ENCODE measurements at places on chromosomes 1 and 21.

DNA sequence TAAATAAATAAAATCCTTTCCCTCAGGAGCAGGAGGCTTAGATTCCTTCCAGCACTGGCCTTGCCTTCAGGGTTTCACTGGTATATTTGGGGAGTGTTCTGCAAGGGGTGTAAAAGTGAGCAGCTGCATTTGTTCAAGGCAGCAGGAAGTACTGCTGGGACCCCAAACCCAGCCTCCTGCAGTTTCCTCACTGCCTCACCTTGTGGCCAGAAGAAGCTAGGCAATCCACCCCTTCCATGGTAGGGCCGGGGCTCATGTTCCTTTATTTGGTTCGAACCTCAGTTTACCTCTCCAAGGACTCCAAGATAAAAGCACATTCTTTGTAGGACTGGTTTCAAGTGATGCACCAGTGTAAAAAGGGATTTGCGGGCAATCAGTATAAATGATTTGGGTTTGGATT lies 21.0 kb upstream of the CFAP126 start:
- no peak for DNase-seq

GRCh38 chr21:45889256-45889655 lies 92.3 kb upstream of the COL6A1 start:
- DNase-seq = no peak

DNA sequence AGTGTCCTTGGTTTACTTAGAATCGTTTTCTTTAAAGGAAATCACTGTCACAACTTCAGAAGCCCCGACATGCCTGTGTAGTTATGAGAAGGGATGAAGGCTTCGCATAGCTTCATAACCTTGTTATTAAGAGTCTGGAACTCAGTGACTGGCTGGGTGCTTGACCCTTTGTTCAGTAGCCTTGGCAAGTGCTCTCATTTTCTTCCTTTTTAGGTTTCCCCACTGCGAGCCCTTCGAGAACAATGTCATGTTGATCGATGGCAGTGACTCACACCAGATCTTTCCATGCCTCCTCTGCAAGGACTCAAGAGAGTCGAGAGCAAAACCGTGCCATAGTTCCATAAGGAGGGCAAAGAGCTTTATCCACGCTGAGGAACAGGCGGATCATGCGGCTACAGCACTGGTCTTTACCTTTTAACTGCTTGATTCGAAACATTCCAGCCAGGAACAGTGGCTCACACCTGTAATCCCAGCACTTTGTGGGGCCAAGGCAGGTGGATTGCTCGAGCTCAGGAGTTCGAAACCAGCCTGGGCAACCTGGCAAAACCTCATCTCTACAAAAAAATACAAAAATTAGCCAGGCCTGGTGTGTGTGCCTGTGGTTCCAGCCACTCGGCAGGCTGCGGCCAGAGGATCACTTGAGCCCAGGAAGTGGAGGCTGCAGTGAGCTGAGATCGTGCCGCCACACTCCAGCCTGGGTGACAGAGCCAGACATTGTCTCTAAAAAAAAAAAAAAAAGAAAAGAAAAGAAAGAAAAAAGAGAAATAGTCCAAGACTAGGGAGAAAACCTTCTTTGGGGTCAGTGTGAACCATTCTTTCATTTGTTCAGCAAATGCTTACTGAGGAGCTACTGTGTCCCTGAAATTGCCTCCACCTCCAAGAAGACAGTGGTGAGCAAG lies 95.4 kb upstream of the ERRFI1 start:
- DNase-seq = no peak

GRCh38 chr1:37875833-37876232 lies 16.4 kb upstream of the MTF1 start:
- no peak for DNase-seq

DNA sequence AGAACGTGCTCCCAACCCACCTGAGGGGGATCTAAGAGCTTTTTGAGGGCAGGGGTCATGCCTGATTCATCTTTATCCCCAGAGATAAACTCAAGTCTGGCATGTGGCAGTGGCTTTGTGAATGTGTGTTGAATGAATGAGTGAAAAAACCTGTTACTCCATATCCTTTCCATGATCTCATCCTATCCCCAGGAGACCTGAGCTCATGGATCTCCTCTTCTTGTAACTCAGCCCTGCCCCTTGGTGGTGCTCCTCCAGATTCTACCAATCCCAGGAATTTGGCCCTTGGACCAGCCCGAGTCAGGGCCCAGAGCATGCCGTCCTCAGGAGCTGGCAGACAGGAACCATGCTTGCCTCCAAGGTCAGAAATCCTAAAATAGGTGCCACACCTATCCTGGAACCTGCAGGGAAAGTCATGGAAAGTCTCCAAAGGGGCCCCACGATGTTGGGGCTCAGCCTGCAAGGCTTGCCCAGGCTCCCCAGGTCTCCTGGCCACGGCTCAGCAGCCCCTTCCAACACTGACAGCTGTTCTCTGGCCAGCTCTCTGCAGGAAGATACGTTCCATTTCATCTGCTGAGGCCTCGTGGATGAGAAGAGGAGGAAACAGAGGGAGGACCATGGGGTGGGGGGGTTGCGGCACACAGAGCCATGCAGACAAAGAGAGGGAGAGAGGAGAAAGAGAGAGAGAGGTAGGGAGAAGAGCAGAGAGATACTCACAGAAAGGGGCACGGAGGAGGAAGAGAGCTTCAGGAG lies 214.6 kb downstream of the TRABD2B start:
- DNase-seq = no peak

GRCh38 chr1:100187912-100188311 lies 9.9 kb upstream of the LRRC39 start:
- DNase-seq = no peak

DNA sequence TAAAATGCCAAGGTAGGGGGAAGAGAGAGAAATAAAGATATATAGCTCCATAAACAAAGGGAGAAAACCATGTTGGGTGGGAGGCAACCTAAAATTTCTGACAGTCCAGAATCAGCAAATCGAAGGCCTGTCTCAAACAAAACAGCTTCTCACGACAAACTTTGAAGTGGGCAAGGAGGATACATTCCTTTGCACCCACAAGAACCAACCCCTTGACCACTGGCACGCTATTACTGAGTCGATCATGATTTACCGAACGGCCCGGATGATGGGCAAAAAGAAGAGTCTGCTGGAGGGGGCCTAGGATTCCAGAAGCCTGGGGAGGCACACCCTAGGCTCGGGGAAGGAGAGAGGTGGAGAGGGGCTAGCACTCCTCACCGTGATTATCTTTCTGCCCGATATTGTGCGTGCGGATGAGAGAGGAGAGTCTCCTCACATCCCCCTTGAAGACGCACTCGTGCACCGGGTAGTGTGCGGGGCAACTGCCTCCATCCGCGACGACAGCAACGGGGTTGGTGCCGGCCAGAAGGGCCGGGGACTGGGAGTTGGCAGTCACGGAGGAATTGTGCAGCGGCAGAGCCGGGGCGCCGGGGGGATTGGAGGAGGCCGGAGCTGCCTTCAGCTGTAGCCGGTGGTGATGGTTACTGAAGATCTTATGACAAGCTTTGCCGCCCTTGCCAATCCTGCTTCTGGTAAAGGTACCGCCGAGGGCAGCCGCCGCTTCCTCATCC lies 756 bp downstream of the ANKRD13C start:
- peak; percentile 83 for DNase-seq

GRCh38 chr1:56414728-56415224 lies 164.6 kb downstream of the PLPP3 start:
- no peak for DNase-seq

GRCh38 chr21:35905963-35906345 lies 154.4 kb downstream of the SETD4 start:
- no peak for DNase-seq

- DNase-seq = no peak
Observed at GRCh38 chr1:180567654-180568053, 8.9 kb downstream of the OVAAL start.

GRCh38 chr21:38165466-38166172 lies 91.2 kb upstream of the KCNJ15 start:
- no peak for DNase-seq

DNA sequence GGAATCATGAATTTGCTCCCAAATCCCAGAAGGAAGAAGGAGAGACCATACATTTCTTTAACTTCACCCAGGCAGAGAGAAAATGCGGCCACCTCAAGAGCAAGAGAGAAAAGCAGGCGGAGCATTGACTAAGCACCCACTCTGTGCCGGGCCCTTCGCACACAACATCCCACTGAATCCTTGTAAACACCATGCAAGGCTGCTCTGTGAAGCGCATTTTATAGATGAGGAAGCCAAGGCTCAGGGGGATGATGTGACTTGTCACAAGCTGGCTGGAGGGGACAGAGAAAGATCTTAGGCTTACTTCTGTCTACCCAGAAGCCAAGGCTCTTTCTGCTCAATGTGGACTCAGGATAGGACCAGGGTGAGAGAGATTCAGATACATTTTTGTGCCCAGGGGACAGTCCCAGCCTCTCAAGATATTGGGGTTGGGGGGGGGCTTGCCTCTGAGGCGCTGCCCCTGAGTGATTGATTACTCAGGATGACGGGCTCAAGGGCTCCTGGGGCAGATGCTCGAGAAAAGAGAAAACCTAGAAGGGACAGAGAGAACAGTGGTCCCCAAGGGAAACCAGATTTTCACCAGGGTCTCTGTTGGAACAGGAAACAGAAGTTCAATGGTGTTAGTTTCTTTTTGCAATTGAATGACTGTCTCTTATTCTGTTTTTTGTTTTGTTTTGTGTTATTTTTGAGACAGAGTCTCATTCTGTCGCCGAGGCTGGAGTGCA lies 19.5 kb downstream of the PADI2 start:
- no peak for DNase-seq

- DNase-seq = no peak
Observed at GRCh38 chr1:208731981-208732821, 488.0 kb upstream of the PLXNA2 start.

DNA sequence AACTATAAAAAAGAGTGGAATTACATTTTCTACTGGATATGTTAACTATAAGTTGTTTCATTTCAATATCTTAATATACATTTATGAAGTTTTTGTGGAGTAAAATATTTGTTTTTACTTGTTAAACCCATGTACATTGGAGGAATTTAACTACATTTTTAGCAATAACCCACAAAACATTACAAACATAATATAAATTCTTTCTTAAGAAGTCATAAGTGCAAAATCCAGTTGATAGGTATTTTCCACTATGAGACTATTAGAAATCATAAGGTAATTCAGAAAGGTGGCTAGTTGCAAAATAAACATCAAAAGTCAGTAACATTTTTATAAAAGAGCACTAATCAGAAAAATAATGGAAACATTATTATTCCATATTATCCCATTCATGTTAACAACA lies 73.9 kb upstream of the RRP15 start:
- DNase-seq = no peak

- DNase-seq = no peak
Observed at GRCh38 chr21:35489389-35489980, 440.4 kb upstream of the RUNX1 start.

DNA sequence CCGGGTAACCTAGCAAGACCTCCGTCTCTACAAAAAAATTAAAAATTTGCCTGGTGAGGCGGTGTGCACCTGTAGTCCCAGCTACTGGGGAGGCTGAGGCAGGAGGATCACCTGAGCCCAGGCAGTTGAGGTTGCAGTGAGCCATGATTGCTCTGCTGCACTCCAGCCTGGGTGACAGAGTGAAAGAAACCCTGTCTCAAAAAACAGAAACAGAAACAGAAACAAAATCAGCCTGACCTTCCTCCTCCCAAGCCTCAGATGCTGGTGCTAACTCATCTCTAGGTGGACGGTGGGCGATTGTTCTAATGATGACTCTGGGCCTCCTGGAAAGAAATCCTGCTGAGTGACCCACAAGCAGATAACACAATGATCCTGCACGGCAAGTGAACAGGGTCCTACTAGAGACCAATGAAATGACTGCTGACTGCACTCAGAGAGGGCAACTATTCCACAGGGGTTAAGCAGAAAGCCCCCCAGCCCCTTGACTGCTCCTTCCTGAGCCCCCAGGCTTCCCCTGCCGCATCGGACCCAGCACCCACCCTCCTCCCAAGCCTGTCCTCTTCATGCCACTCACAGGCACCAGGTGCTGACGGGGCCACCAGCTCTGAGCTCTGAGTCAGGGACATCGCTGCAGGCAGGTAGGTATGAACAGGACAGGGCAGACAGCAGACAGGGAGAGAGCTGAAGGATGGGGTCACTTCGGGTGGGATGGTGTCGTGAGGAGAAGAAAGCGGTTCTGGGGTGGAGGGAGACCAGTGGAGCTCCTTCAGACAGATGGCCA lies 27.8 kb upstream of the LRRC38 start:
- no peak for DNase-seq

DNA sequence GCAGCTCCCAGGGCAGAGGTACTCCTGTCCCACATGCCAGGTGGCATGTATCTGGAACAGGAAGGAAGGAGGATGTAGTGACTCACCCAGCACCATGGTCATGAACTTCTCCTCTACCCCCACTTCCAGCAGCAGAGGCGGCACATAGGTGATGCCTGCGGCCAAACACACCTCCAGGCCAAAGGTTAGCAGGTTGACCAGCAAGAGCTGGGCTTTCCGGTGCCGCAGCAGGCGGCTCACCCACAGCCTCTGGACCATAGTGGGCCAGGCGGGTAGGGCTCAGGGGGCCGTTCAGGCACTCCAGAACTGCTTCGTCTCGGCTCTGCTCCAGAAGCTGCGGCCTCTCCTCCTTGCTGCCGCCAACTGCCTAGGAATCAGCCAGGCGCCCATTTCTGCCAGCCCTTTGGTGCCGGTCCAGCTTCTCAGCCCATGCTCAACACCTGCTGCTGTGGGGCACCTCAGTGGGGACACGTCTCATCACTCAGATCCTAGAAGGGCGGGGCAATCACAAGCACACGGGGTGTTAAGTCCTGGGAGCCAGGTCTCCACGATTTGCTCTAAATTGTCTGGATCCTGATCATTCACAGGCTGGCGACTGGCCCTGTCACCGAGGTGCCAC lies 15.8 kb downstream of the SLC45A3 start:
- no peak for DNase-seq

- DNase-seq = no peak
Observed at GRCh38 chr1:220409771-220410595, 118.0 kb upstream of the MARK1 start.

DNA sequence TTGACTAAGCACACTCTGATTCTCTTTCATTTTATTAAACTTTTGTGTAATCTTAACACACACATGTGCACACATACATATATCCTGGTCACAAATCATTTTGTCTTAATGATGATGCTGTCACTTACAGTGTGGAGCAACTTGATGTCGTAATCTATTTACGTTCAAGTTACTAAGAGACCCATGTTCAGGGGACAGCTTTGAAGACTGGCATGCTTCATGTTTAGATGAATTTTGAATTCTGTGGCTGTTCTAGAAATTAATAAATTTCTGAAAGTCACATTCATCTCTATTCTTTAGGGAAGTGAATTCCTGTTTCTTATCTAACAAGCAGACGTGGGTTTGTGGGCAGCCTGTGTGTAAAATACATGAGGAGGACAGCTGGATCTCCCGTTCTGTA lies 1637.8 kb downstream of the PLA2G4A start:
- no peak for DNase-seq

GRCh38 chr1:156618853-156619581 lies at the start of gene HAPLN2:
Gene HAPLN2, plus strand, starts transcription at chr1:156619415. Its CDS starts 4,076 bp downstream, at chr1:156623491.
- DNase-seq = no peak

GRCh38 chr21:45136927-45137611 lies 62.7 kb downstream of the ADARB1 start:
- DNase-seq = peak; percentile 89

- no peak for DNase-seq
Observed at GRCh38 chr21:41411449-41412089, 14.5 kb upstream of the MX1 start.

- no peak for DNase-seq
Observed at GRCh38 chr1:91791103-91791502, 94.8 kb downstream of the TGFBR3 start.
